Mesothelial cell of epicardium (in vitro differentiated cells): ENCODE measurements at places on chromosomes 1 and 21. TPM values are rescaled to one million over a fixed set of nuclear protein-coding genes. Genes with fewer than 3 reads are reported as not detected.

DNA sequence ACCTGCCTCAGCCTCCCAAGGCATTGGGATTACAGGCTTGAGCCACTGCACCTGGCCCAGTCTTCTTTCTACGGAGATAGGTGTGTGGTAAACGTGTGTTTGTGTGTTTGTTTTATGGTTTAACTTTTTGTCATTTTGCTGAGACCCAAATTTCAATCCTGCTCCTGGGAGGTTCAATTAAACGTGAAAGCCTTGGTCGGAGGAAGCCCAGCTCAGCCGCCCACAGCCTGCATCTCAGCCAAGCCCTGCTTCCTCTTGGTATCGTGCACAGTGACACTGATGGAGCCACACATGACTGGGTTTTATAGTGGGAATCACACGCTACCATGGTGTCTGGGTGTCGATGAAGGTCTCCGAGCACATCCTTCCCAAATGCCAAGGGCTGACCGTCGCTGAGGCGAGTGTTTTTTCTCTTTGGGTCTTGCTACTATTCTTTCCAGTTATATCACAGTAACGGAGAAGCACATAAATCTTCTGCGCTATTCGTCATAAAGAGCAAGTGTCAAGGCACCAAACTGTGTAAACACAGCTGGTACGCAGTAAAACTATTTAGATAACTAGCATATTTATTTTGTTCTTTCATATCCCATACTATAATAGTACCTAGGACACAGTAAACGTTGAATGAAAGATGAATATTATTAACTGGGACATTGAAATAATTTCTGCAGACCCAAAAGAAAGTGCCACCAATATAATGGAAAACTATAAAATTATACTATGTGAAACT is 39.3 kb downstream of the HLCS start:
- no peaks in the 10 kb centered on the region for H3K36me3 ChIP-seq
- peaks cover 17% of the 10 kb centered on the region for H3K4me1 ChIP-seq
- H3K4me3 ChIP-seq, result no peak overlapping the region

- H3K27ac ChIP-seq, result no peak overlapping the region
- peaks cover 2% of the 10 kb centered on the region for H3K36me3 ChIP-seq
- H3K4me1 ChIP-seq, result no peaks in the 10 kb centered on the region
- no peak overlapping the region for H3K4me3 ChIP-seq
- H3K27me3 ChIP-seq, result no peaks in the 10 kb centered on the region
Observed at GRCh38 chr1:68780919-68781318, 284.0 kb upstream of the DEPDC1 start.

- H3K27ac ChIP-seq, result no peak overlapping the region
- H3K36me3 ChIP-seq, result peaks cover 43% of the 10 kb centered on the region
- peaks cover 4% of the 10 kb centered on the region for H3K4me1 ChIP-seq
- no peak overlapping the region for H3K4me3 ChIP-seq
- H3K27me3 ChIP-seq, result no peaks in the 10 kb centered on the region
Observed at GRCh38 chr21:15953551-15954116, 223.9 kb downstream of the USP25 start.

- H3K36me3 ChIP-seq, result no peaks in the 10 kb centered on the region
- H3K4me3 ChIP-seq, result no peak overlapping the region
- H3K4me1 ChIP-seq, result no peaks in the 10 kb centered on the region
- peaks cover 42% of the 10 kb centered on the region for H3K27me3 ChIP-seq
Observed at GRCh38 chr1:13990939-13991338, 291.0 kb downstream of the PRDM2 start.

DNA sequence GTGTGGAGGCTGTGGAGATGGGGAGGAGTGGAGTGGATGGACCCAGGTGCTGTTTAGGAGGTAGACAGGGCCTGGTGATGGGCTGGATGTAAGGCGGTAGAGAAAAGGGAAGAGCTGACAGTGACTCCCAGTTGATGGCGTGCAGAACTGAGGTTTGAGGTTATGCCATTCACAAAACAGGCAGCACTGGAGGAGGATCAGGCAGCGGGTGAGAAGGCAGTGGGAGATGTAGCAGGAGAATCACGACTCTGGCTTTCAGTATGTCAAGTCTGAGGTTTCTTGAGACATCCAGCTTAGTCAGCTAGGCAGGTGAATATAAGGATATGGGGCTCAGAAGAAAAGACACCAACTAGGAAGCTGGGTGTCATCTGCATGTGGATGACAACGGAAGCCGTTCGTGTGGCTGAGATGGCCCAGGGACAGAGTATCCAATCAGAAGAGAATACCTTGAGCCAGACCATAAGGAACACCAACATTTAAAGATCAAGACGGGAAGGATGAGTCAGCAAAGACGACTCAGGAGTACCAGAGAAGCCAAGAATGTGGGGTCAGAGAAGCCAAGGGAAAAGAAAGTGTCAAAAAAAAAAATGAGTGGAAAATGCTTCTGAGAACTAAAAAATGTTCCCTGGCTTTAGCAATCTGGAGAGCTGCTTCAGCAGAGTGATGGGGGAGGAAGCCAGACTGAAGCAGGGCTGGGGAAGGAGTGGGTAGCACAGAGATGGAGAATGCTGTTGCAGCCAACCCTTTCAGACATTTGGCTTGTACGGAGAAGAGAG is 15.2 kb downstream of the LRRN2 start:
- no peaks in the 10 kb centered on the region for H3K36me3 ChIP-seq
- no peak overlapping the region for H3K27ac ChIP-seq
- H3K27me3 ChIP-seq, result peaks cover 20% of the 10 kb centered on the region
- H3K4me1 ChIP-seq, result peaks cover 4% of the 10 kb centered on the region
- no peak overlapping the region for H3K4me3 ChIP-seq

GRCh38 chr21:29496337-29496736 is 197.6 kb downstream of the BACH1 start:
- H3K27ac ChIP-seq, result no peak overlapping the region
- DNase-seq, result no peak
- H3K4me1 ChIP-seq, result peaks cover 2% of the 10 kb centered on the region
- peaks cover 24% of the 10 kb centered on the region for H3K36me3 ChIP-seq
- no peaks in the 10 kb centered on the region for H3K27me3 ChIP-seq

The CRYZ gene
- total RNA-seq, result 21.3 to 21.7 TPM (median 21.5 TPM) in 3 replicates

The NHLH1 gene
- 0.27 to 0.38 TPM (median 0.32 TPM) in 3 replicates for total RNA-seq

- H3K27me3 ChIP-seq, result no peaks in the 10 kb centered on the region
- H3K4me1 ChIP-seq, result no peaks in the 10 kb centered on the region
- H3K27ac ChIP-seq, result no peak overlapping the region
- H3K4me3 ChIP-seq, result no peak overlapping the region
Observed at GRCh38 chr21:14538483-14538882, 7.6 kb downstream of the SAMSN1 start.

DNA sequence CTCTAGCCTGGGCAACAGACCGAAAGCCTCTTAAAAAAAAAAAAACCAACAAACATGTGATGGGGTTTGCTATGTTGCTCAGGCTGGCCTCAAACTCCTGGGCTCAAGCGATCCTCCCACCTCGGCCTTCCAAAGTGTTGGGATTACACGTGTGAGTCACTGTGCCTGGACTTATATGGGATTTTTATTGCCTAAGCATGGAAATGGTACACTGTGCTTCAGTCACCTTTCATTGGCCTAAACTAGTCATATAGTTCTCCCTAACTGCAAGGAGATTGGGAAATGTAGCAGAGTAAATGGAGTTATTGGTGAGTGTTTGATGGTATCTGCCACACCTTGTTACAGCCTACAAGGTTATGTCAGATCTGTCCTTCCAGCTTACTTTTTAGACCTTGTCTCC is 17.2 kb upstream of the MEF2D start:
- H3K27me3 ChIP-seq, result peaks cover 1% of the 10 kb centered on the region
- no peaks in the 10 kb centered on the region for H3K36me3 ChIP-seq
- DNase-seq, result no peak
- H3K4me3 ChIP-seq, result no peak overlapping the region

The AQP10 gene
- 0.57 to 1.00 TPM (median 0.60 TPM) in 3 replicates for total RNA-seq

GRCh38 chr1:235984041-235984825 is 80.7 kb downstream of the NID1 start:
- DNase-seq, result no peak
- peak overlapping the region; percentile 66 for H3K27ac ChIP-seq
- peaks cover 20% of the 10 kb centered on the region for H3K36me3 ChIP-seq
- no peaks in the 10 kb centered on the region for H3K27me3 ChIP-seq

The SFN gene
- 2.7 to 4.4 TPM (median 3.8 TPM) in 3 replicates for total RNA-seq

GRCh38 chr21:37593740-37594471 is 227.3 kb downstream of the DYRK1A start:
- H3K27ac ChIP-seq, result no peak overlapping the region
- H3K4me1 ChIP-seq, result peaks cover 3% of the 10 kb centered on the region
- no peak overlapping the region for H3K4me3 ChIP-seq
- DNase-seq, result no peak
- H3K27me3 ChIP-seq, result peaks cover 27% of the 10 kb centered on the region
- H3K36me3 ChIP-seq, result no peaks in the 10 kb centered on the region

GRCh38 chr1:31559715-31560114 is 16.6 kb upstream of the TINAGL1 start:
- H3K27ac ChIP-seq, result no peak overlapping the region
- peaks cover 21% of the 10 kb centered on the region for H3K4me1 ChIP-seq
- H3K4me3 ChIP-seq, result no peak overlapping the region
- peaks cover 15% of the 10 kb centered on the region for H3K36me3 ChIP-seq
- DNase-seq, result no peak
- H3K27me3 ChIP-seq, result no peaks in the 10 kb centered on the region

GRCh38 chr1:6183520-6183989 is 3.4 kb upstream of the CHD5 start:
- DNase-seq, result no peak
- H3K4me1 ChIP-seq, result peaks cover 32% of the 10 kb centered on the region
- peaks cover 19% of the 10 kb centered on the region for H3K27me3 ChIP-seq
- H3K27ac ChIP-seq, result no peak overlapping the region
- H3K4me3 ChIP-seq, result no peak overlapping the region
- peaks cover 7% of the 10 kb centered on the region for H3K36me3 ChIP-seq

The FABP3 gene
- 4.5 to 6.7 TPM (median 4.6 TPM) in 3 replicates for total RNA-seq

The SYT14 gene
- total RNA-seq, result 1.1 to 1.8 TPM (median 1.7 TPM) in 3 replicates

- peak overlapping the region; percentile 60 for H3K27ac ChIP-seq
- H3K4me3 ChIP-seq, result peak overlapping the region; percentile 18
- no peaks in the 10 kb centered on the region for H3K36me3 ChIP-seq
- no peak for DNase-seq
- peaks cover 26% of the 10 kb centered on the region for H3K4me1 ChIP-seq
Observed at GRCh38 chr1:10890491-10891071, 94.1 kb upstream of the CASZ1 start.

The SLC26A9 gene
- not detected in 3 replicates for total RNA-seq

DNA sequence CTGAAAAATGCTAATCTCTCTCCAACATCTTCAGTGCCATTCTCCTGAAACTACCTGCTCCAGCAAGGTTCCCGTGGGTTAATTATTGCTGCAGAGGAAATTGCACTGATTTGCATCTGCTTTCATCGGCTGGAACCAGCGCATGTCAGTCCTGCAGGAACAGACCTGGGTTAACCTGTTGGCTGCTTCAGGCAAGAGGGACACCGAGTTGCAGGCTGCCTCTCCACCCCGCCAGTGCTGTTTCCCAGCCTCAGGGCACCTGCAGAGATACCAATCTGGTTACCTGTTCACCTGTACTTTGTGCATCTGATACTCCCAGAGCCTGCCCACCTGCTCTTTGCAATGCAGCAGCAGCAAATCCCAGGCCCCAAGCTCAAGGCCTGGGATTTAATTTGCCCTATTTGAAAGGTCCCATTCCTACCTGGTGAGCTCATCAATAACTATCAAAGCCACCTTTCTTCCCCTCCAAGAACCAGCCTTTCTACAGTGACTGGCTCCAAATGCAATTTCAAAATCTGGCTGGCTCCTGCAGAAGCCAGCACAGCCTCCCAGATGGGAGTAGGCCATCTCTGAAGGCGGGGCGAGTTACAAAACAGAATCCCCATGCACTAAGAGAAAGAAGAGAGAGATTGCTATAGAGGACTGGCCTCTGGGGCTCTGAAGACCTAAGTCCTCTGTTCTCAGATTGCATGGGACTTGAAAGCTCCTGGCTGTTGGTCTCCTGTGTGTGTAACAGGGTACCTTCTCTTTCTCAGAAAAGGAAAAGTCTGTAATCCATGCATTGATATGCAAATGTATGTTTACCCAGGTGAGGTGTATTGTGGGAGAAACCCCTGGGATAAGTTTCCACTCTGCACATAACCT is 67.8 kb downstream of the TOMM20 start:
- H3K27ac ChIP-seq, result peak overlapping the region; percentile 67
- no peaks in the 10 kb centered on the region for H3K36me3 ChIP-seq
- DNase-seq, result no peak

GRCh38 chr21:42063571-42064521 is 7.3 kb upstream of the UMODL1 start:
- DNase-seq, result no peak
- no peak overlapping the region for H3K27ac ChIP-seq
- H3K4me3 ChIP-seq, result no peak overlapping the region
- H3K4me1 ChIP-seq, result peaks cover 3% of the 10 kb centered on the region

The ANKRD65 gene
- 10.9 to 12.3 TPM (median 11.3 TPM) in 3 replicates for total RNA-seq

- peaks cover 10% of the 10 kb centered on the region for H3K4me1 ChIP-seq
- H3K4me3 ChIP-seq, result no peak overlapping the region
- no peaks in the 10 kb centered on the region for H3K27me3 ChIP-seq
Observed at GRCh38 chr1:33099290-33100118, 18.6 kb downstream of the AZIN2 start.

- peaks cover 44% of the 10 kb centered on the region for H3K4me1 ChIP-seq
- no peaks in the 10 kb centered on the region for H3K36me3 ChIP-seq
- DNase-seq, result no peak
Observed at GRCh38 chr1:119771770-119772169, 3.1 kb upstream of the HMGCS2 start.

DNA sequence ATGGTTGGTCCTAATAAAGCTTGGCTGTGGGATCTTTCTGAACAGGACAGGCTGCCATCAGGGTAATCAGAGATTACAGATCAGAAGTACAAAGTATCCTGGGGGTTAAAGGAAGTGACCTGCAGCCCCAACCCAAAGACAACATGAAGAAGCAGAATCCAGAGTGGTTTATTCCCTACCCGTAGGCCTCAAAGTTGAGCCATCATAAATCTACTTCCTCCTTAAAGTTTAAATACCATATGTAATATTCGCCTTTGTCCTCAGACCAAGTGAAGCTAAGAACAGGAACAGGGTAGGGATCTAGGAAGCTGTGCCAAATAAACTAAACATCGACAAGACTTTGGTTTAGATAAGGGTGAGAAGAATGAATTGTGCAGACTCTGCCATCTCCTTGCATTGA is 15.9 kb upstream of the DHX9 start:
- H3K27me3 ChIP-seq, result no peaks in the 10 kb centered on the region
- peaks cover 14% of the 10 kb centered on the region for H3K36me3 ChIP-seq
- no peaks in the 10 kb centered on the region for H3K4me1 ChIP-seq
- no peak overlapping the region for H3K27ac ChIP-seq
- H3K4me3 ChIP-seq, result no peak overlapping the region

GRCh38 chr1:52080014-52080415 is 23.9 kb downstream of the BTF3L4 start:
- H3K4me1 ChIP-seq, result no peaks in the 10 kb centered on the region
- peak overlapping the region; percentile 67 for H3K27ac ChIP-seq
- H3K4me3 ChIP-seq, result no peak overlapping the region
- no peaks in the 10 kb centered on the region for H3K27me3 ChIP-seq

DNA sequence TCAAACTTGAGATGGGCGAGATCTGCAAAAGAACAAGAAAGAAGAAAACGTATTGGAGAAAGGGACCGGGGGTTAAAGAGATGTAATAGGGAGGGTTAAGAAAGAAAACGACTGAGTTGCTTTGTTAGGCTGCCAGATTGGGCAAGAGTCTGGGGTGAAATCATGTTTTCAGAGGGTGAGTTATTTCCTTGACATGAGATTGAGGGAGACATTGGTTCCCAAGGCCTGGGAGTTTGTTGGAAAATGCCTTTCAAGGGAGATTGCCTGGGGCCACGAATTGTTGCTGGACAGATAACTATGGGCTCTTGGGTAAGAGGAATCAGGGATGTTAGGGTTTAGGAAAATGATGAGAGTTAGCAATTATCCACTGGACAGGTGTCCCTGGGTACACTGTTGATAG is 776 bp upstream of the CADM3 start:
- no peaks in the 10 kb centered on the region for H3K36me3 ChIP-seq
- H3K27me3 ChIP-seq, result peaks cover 88% of the 10 kb centered on the region
- peaks cover 10% of the 10 kb centered on the region for H3K4me1 ChIP-seq
- no peak overlapping the region for H3K27ac ChIP-seq

The GNAI3 gene
- 7.8 to 8.2 TPM (median 8.2 TPM) in 3 replicates for total RNA-seq

The ADAMTS4 gene
- total RNA-seq, result 6.8 to 9.9 TPM (median 9.2 TPM) in 3 replicates
